ENCODE measurements at places on chromosomes 2 and 18.

DNA sequence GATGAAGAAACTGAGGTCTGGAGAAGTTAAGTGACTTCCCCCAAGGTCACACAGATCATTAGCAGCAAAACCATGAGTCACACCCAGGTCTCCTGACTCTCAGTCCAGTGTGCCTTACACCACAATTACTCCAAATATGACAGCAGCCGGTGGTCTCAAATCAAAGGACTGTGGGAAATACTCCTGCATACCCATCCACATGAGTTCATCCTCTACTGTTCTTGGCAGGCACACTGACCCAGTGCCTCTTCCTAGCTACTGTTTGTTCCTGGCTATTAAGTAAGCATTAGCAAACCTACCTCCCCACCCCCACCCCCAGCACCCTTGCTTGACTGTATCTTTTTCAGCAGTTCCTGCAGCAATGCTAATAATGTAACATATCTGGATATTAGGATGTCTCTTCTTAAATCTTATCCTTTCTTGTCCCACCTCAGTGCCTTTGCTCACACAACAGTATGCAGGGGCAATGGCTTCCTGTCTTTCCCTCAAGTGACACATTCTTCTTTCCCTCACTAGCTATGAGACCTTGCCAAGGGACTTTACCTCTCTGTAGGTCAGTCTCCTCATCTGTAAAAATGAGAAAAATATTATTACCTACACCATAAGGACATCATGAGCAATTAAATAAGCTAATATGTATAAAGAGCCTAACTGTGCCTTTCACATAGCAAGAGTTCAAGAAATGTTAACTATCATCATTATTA lies 46.2 kb downstream of the FAM98A start:
- DNase-seq: no peak

DNA sequence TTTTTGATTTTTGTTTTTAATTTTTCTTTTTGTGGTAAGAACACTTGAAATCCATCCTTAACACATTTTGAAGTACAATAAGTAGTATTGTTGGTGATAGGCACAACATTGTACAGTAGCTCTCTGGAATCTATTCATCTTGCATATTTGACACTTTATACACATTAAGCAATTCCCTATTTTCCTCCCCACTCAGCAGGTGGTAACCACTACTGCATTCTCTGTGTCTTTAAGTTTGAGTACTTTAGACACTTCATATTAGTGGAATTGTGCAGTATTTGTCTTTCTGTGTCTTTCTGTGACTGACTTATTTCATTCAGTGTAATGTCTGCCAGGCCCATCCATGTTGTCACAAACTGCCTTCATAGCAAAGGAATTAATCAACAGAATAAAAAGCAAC lies 471.7 kb upstream of the CDH20 start:
- no peak for DNase-seq

- no peak for DNase-seq
Measured at GRCh38 chr2:85723707-85724360, 29.7 kb downstream of the GNLY start.

GRCh38 chr2:206647985-206648384 lies 5.7 kb downstream of the FAM237A start:
- DNase-seq: no peak

GRCh38 chr2:46196871-46197462 lies 100.2 kb upstream of the EPAS1 start:
- DNase-seq: no peak

DNA sequence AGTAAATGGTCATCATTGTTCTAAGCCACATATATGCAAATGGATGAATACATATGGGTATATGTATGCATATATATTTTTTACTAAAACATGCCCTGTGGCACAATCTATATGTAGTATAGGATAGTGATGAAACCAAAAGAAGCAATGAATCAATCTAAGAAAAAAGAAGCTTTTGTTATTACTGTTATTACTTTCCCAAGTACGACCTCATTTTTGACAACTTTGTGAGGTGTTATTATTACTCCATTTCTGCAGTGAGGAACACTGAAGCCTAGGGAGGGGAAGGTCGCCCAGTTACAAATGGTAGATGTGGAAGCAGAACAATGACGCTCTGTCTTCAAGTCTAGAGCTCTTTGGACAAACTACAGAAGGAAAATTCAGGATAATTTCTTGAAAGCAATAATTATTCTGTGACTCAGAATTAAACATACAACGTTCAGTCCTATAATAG lies 38.3 kb downstream of the STAT4 start:
- DNase-seq: no peak

Measured in GM04504 (cell line).